ENCODE measurements at places on chromosomes 7 and 10.

GRCh38 chr7:32089678-32090077, 19.5 kb upstream of the PDE1C start:
- DNase-seq = no peak

GRCh38 chr10:75379212-75379724, 22.3 kb downstream of the ZNF503 start:
- DNase-seq = peak; percentile 64

- no peak for DNase-seq
Measured at GRCh38 chr10:48287417-48288391, 13.2 kb upstream of the FRMPD2 start.

DNA sequence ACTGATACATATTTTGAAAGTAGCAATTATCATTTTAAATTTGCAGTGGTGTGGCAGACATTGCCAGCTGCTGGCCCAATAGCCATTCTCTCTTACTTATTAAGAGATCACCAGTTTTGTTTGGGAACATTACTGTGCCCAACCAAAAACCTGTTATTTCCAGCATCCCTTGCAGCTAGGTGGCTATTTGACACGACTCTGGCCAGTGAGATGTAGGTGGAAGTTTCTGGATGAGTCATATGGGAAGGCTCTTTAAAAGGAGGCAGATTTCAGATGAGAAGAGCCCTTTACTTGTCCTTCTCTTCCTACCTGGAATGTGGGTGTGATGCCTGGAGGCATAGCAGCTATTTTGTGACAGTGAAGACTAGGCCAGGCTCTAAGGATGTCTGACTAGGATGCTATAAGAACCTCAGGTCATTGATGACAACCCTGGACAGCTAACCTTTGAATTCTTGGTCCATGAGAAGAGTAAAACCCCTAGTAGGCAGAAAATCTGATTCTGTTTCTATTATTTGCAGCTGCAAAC, 77.9 kb downstream of the CARD11 start:
- no peak for DNase-seq

DNA sequence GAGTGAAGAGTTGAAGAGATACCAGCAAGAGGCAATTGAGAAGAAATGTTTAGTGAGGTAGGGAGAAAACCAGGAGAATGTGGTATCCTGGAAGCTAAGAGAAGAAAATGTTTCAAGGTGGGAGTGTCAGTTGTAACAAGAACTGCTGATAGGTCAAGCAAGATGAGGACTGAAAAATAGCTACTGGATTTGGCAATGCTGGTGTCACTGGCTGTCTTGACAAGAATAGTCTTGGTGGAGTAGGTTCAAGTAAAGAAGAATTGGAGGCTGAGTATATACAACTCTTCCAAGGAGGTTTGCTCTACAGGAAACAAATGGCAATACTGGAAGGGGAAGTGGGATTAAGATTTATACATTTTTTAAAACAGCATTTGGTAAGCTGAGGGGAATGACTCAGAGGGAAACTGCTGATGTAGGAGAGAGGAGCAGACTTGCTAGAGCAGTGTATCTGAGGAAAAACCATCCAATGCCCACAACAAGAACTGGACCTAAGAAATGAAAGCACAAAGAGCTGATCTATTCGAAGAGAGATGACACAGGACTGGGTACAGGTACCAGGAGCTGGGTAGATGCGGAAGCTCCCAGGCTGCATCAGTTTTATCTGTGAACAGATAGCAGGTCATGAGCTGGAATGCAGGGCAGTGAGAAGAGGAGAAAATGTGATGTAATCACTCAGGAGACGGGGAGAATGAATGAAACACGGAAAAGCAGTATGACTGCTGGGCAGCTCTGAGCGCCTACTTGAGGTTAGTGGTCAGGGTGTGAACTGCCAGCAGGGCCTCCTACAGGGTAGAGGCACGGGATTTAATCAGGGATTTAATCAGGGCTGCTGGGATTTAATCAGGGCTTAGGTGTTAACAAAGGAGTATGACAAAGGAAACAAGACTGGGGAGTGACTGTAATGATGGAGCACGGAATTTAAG, 34.5 kb downstream of the FAM25A start:
- no peak for DNase-seq

DNA sequence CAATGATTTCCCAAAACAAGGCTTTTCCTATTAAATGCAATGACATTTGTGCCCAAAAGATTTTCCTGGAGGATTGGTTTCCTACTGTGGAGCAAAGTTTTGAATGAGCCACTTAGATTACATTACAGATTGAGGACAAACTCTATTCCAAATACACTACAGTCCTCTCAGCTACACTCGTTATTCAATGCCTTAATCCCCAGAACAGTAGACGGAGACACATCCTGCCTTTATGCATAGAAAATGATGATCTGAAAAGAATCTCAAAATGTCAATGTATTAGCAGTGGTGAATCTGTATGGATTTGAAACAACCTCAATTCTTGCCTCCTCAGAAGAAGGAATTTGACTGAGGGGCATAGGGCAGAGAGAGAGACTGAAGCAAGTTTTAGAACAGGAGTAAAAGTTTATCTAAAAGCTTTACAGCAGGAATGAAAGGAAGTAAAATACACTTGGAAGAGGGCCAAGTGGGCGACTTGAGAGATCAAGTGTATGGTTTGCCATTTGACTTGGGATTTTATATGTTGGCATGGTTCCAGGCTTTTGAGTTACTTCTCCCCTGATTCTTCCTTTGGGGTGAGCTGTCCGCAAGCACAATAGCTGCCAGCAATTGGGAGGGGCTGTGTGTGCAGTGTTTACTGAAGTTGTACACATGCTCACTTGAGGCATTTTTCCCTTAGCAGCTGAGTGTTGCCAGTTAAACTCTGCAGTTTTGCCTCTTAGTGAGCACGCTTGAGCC, 891.9 kb upstream of the MBL2 start:
- no peak for DNase-seq

DNA sequence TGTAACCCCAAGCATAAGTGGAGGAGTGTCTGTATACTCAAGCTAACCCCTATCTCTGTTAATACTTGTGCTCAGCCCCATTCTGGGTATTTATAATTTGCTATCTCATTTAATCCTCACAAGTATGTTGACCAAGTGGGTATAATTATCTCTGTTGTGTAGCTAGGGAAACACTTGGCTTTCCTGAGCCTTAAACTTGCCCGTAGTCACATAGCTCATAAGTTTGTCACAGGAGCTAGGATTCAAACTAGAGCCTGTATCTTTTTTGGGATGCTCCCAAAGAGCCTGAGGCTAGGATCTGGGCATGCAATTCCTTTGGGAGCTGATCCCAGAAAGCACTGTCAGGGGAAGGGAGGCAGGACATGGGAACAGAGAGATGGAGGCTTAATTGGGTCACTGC, 377.4 kb downstream of the GALNT17 start:
- DNase-seq = no peak

GRCh38 chr7:152931633-152932032, 172.1 kb downstream of the ACTR3B start:
- DNase-seq = no peak

GRCh38 chr7:30332549-30332948, 48.2 kb downstream of the ZNRF2 start:
- DNase-seq = no peak

DNA sequence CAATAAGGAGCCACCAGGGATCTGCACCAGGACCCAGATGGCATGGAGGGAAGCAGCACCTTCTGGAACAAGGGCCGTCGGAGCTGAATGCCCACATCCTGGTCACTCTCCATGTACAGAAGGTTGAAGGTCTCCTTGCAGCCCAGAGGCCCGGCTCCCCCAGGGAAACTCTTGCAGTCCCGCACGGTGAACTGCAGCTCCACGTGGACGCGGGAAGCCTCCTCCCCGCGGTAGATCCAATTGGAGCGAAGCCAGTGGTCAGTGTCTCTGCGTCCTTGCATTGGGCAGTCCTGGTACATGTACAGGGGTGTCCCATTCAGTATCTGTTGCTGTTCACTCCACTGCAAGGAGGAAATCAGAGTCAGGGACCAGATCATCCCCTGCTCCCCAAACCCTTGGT, 7.4 kb downstream of the EPHA1 start:
- no peak for DNase-seq

GRCh38 chr7:128425850-128426249, 16.1 kb upstream of the IMPDH1 start:
- DNase-seq = no peak

- DNase-seq = peak; percentile 2
Measured at GRCh38 chr7:114922652-114923402, 933 bp downstream of the MDFIC start.

- DNase-seq = no peak
Measured at GRCh38 chr7:2068693-2069471, 163.9 kb downstream of the MAD1L1 start.

DNA sequence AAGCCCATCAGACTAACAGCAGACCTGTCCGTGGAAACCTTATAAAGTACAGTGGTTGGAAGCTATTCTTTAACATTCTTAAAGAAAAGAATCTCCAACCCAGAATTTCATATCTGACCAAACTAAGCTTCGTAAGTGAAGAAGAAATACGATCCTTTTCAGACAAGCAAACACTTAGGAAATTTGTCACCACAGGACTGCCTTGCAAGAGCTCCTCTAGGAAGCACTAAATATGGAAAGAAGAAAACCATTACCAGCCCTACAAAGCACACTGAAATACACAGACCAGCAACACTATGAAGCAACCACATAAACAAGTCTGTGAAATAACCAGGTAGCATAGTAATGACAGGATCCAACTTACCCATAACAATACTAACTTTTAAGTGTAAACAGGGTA, 177.7 kb upstream of the PRSS1 start:
- DNase-seq = no peak

GRCh38 chr7:126495733-126496132, 757.0 kb downstream of the GRM8 start:
- no peak for DNase-seq

DNA sequence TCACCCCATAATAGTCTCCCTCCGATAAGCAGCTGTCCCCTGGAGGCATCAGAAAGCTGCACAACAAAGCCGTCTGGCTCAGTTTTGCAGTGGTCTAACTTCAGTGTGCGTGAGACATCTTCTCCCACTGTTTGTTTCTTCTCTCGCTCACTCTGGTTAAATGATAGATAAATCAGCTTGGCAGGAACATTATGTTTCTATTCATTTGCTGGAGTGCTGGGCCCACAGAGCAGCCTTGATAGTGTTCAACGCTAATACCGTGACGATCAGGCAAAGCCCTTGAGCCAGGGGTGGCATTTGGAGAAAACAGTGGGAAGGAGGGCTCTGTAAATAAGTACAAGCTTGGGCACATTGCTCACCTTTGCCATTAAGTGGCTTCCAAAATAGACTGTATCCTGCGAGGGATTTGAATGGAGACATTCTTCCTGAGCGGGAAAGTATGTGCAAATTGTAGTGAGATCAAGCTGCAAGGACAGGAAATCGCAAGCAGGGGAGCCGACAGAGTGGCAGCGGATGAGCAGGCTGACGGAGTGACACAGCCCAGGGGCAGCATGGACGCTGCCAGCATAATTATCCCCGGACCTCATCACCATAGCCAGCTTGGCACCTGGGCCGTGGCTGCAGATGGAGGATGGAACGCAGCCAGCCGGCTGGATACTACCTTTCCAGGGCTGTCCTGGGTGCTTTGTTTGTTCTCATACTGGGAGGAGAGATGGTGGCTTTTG, 256.8 kb upstream of the FZD8 start:
- no peak for DNase-seq

GRCh38 chr7:19117870-19118608, 603 bp upstream of the TWIST1 start:
- peak; percentile 17 for DNase-seq

GRCh38 chr10:114432566-114433093, 28.3 kb upstream of the AFAP1L2 start:
- DNase-seq = no peak

GRCh38 chr7:154347700-154348266, 295.6 kb downstream of the DPP6 start:
- DNase-seq = no peak

- no peak for DNase-seq
Measured at GRCh38 chr10:62112300-62112699, 156.3 kb downstream of the RTKN2 start.
